Fibroblast of villous mesenchyme (primary cell): ENCODE measurements at places on chromosomes 6 and 20.
A peak's percentile ranks its signal among the peaks of the same experiment; 100 is the strongest.

GRCh38 chr20:44730441-44730840 lies 15.2 kb upstream of the KCNK15 start:
- DNase-seq = peak; percentile 88

- DNase-seq = peak; percentile 62
Measured at GRCh38 chr6:56521454-56521853, 121.2 kb downstream of the DST start.

DNA sequence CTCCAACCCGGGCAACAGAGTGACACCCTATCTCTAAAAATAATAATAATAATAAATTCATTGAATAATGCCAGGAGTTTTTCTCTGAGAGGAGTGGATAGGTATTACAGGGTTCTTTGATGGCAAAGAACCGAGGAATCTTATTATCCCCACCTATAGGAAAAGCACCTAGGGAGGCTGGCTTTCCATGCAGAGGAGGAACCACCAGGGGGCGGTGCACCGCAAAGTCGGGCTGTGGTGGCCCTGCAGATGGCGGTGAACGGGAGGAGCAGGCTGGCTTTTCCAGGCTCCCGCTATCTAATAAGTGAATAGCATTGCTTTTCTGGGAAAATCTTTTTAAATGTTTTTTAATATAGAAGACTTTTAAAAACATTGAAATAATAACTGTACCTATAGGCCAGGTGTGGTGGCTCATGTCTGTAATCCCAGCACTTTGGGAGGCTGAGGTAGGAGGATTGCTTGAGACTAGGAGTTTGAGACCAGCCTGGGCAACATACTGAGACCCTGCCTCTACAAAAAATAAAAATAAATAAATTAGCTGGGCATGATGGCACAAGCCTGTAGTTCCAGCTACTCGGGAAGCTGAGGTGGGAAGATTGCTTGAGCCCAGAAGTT lies 864.2 kb downstream of the KIF16B start:
- peak; percentile 7 for DNase-seq

- peak; percentile 60 for DNase-seq
Measured at GRCh38 chr6:125787791-125788190, 3.0 kb upstream of the NCOA7 start.

- no peak for DNase-seq
Measured at GRCh38 chr6:166959911-166960608, 3.7 kb upstream of the RNASET2 start.

- DNase-seq = no peak
Measured at GRCh38 chr6:163249651-163250101, 164.8 kb upstream of the QKI start.

GRCh38 chr6:1382883-1383728 lies 6.3 kb upstream of the FOXF2 start:
- no peak for DNase-seq

DNA sequence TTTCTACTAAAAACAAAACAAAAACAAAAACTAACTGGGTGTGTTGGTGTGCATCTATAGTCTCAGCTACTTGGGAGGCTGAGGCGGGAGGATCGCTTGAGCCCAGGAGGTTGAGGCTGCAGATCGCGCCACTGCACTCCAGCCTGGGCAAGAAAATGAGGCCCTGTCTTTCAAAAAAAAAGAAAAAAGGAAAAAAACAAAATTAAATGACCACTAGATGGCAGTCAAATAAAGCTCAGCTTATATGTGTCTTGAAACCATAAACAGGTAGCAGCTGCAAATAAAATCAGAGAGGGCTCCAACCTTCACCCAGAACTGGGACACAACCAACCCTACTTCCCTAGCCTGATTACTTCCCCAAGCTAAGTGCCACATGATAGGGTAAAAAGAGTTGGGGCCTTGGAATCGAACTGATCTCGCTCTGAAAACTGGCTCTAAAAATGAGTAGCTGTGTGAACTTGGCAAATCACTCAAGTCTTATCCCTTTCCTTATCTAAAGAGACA lies 67.1 kb upstream of the ADGRF4 start:
- DNase-seq = peak; percentile 53
